Activated CD4-positive, alpha-beta T cell treated with anti-CD3 and anti-CD28 coated beads, Interleukin-2, amount 50 U/mL, for 48 hours (primary cell): ENCODE measurements at places on chromosomes 4 and X.

DNA sequence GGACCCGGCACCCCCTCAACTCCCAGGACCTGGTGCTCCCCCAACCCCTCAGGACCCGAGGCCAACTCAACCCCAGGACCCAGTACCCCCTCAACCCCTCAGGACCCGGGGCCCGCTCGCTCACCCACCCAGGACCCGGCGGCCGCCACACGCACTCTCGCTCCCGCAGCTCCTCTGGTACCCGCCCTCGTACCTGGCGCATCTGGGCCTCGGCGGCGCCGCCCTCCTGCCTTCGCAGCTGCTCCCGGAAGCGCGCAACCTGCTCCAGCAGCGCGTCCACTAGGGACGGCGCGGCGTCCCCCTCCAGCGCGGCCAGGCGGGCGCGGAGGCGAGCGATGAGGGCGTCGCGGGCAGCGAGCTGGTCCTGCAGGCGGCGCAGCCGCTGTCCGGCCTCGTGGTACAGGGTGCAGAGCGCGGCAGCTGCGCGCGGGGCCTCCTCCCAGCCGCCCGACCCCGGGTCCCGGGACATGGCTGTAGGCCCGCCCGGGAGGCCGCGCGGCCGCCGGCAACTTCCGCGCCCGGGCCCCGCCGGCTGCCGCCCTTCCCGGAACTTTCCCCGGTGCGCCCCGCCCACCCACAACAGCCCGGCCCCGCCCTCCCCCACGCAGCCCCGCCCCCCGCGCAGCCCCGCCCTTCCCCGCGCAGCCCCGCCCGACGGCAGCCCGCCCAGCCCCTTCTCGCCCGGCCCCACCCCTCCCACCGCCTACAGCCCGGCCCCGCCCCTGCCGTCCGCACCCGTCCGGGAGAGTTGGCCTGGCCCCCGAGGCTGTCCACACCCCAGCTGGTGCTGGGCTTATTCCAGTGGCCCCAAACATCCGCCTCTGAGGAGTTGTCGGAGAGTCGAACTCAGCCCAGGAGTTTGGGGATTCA lies at the start of gene TNIP2:
Gene TNIP2 (minus strand): TSS at position 516 of the 870 bp plus-strand sequence. CDS start 47 bp downstream, at position 469.
- DNase-seq: peak; percentile 75

GRCh38 chrX:19680580-19680979 lies 165.3 kb upstream of the MAP3K15 start:
- no peak for DNase-seq

- no peak for DNase-seq
Observed at GRCh38 chr4:153028535-153028934, 92.4 kb downstream of the FHDC1 start.

DNA sequence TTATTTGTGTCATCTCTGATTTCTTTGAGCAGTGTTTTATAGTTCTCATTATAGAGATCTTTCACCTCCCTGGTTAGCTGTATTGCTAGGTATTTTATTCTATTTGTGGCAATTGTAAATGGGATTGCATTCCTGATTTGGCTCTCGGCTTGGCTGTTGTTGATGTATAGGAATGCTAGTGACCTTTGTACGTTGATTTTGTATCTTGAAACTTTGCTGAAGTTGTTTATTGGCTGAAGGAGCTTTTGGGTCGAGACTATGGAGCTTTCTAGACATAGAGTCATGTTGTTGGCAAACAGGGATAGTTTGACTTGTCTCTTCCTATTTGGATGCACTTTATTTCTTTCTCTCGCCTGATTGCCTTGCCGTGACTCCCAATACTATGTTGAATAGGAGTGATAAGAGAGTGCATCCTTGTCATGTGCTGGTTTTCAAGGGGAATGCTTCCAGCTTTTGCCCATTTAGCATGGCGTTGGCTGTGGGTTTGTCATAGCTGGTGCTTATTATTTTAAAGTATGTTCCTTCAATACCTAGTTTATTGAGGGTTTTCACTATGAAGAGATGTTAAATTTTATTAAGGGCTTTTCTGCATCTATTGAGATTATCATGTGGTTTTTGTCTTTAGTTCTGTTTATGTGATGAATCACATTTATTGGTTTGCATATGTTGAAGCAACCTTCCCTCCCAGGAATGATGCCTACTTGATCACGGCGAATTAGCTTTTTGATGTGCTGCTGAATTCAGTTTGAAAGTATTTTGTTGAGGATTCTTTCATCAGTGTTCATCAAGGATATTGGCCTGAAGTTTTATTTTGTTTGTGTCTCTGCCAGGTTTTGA lies 72.7 kb upstream of the BOD1L1 start:
- DNase-seq: no peak

GRCh38 chr4:106679063-106679462 lies 310.5 kb upstream of the GIMD1 start:
- no peak for DNase-seq
